ENCODE measurements at places on chromosomes 4 and X.

- no peak for DNase-seq
These were observed 21.4 kb upstream of the NOX1 start for GRCh38 chrX:100895365-100896075.

DNA sequence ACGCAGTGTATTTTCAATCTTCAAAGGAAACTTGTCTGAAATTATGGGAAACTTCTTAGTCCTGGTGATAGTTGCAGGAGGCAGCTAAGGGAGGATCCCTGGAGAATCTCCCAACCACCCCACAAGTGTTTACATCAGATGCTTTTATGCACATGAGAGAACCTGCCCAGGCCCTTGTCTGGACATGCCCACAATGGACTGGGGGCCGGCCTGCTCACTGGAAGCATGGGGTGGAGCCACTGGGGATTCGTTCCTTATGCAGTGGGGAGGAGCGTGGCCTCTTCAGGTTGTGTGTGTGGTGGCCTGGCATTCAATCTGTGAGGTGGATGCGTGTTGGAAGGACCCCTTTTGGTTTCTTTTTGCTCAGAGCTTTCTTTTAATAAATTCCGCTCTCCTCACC is 398.7 kb upstream of the PPP1R2C start:
- no peak for DNase-seq

DNA sequence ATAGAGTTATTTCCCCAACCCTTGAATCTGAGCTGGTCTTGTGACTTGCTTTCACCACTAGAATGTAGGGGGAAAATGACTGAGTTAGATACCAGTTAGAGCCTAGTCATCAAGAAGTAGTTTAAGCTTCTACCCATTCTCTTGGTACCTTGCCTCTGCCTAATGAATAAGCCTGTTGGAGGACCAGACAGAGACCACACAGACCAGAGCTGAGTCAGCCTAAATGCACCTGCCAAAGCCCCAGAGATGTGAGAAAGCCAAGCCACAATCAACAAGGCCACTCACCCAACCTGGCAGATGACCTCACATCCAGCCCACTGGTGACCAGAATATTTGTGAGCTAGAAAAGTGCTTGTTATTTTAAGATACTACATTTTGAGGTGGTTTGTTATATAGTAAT is 85.2 kb upstream of the DCLK2 start:
- DNase-seq: no peak

DNA sequence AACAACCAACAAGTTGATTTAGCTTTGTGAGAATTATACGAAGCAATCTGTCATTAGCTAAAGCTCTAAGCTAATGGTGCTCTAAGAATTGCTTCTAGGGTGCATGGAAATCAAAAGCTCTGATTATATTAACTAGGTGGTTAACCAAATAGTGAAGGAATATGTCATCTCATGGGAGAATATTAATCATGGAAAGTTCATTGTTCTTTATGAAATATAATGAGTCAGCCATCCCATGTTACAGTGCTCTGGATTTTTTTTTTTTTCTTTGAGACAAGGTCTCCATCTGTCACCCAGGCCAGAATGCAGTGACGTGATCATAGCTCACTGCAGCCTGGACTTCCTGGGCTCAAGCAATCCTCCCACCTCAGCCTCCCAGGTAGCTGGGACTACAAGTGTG is 10.5 kb downstream of the DCAF8L2 start:
- no peak for DNase-seq

DNA sequence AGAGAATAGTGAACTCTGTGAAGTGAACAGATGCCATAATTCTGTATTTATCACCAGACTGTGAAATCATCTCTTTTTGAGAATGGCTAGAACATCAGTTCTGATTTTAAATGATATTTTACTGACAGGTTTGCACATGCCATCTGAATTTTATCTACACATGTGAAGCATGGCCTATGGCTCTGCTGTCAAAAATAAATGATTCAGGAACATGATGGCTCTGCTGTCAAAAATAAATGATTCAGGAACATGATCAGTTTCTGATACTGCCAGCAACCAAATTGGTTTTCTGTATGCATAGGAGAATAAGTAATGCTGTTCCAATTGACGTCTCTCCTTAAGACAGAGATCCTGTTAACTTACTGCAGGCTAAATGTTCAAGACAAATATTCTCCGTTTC is 70.6 kb upstream of the TLL1 start:
- no peak for DNase-seq

- no peak for DNase-seq
These were observed 55.9 kb downstream of the TMEM156 start for GRCh38 chr4:38976308-38976707.

GRCh38 chr4:76879731-76880364 is 18.1 kb downstream of the SOWAHB start:
- DNase-seq: no peak

GRCh38 chr4:53012738-53013137 is 150.6 kb downstream of the RASL11B start:
- no peak for DNase-seq

- no peak for DNase-seq
These were observed 113.5 kb upstream of the TMEM164 start for GRCh38 chrX:109889289-109890006.

- no peak for DNase-seq
These were observed 400.0 kb upstream of the LCORL start for GRCh38 chr4:18421519-18421918.

DNA sequence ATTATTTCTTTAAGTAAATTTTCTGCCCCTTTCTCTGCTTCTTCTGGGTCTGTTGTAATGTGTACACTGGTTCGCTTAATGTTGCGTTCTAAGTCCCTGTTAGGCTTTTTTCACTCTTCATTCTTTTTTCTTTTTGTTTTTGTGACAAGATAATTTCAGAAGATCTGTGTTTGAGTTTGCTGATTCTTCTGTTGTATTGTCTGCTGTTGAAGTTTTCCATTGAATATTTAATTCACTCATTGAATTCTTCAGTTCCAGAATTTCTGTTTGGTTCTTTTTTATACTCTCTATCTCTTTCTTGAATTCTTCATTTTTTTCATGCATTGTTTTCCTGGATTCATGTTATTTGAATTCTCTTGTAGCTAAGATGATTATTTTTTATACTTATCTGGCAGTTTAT is 66.3 kb upstream of the NUDT6 start:
- no peak for DNase-seq

DNA sequence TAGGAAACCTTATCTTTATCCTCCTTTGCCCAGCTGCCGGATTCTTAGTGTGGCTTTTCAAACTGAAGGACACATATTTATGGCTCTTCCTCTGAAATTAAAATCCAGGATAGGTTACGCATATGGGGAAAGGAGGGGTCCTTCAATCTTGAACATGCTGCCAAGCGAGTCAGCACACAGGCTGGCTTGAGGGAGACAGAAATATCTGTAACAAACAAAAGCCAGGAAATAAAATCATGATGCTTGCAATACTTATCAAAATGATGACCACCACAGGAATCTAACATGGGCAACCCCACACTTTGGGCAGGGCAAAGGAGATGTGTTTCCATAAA is 196.4 kb upstream of the LDB2 start:
- DNase-seq: no peak

DNA sequence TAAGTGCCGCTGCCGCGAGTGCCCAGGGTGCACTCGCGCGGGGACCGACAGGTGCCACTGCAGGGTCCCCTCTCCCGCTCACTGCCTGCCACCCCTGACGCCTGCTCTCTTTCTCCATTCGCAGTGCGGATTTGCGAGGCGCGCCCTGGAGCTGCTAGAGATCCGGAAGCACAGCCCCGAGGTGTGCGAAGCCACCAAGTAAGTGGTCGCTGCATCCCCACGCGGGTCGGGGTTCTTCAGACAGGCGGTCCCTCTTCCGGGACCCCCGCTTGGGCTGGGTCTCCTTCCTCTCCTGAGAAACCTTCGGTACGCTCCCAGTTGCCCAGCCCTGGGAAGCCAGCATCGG is 547 bp downstream of the GUCY1A1 start:
- no peak for DNase-seq

GRCh38 chrX:28135378-28136047 is 154.3 kb upstream of the DCAF8L1 start:
- DNase-seq: no peak

DNA sequence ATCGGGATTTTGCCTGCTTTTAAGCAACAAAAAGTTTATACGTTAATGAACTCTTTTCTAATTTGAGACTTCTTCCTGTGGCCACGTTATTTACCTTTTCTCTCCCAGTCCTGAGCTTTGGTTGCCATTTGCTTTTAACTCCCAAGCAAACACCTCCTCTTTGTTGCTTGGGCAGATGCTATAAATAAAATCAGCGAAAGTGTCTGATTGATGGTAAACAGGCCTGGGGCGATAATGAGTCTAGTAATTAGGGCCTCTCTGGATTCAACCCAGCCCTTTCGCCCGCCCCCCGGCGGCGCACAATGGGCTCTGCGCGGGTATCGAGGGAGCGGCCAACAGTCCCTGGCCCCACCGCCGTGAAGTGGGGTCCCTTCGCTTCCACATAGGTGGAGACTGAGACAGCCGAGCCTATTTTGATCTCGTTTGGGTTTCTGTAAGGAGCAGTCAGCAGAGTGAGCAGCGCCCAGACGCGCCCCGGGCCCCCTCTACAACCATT is 790 bp downstream of the CLGN start:
- DNase-seq: no peak

DNA sequence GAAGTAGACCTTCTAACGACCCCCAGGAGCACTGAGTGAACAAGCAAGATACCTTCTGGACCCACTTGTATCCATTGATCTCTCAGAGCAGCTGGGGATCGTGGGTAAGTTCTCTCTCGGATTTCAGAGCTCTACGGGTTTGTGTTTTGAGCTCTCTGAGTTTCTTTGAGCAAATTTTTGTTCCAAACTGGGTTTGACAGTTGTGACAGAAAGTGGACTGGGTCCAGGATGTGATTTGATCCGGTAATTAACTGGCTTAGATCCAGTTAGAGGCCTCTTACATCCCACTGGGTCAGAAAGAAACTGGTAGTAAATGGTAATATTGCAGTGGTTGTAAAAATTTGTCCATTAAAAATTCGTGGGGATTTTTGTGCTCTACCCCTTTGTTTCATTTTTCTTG is 459.2 kb downstream of the INPP4B start:
- no peak for DNase-seq

GRCh38 chr4:32429151-32429550 is 1709.0 kb downstream of the PCDH7 start:
- no peak for DNase-seq

DNA sequence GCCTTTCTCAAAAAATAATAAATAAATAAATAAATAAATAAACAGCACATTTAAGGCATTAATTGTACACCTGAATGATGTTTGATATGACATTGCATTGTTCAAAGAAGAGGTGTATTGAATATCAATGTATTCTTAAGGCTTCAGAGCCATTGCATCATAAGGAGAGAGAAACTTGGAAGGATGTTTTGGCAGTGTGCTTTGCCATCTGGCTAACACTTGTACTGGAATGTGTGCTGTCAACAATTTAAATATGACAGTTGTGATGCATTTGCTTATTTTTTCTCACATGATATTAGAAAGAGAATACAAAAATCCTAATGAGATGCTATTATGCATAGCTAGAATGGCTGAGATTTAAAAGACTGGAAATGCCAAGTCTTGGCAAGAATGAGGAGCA is 67.8 kb downstream of the FAM133A start:
- DNase-seq: no peak

DNA sequence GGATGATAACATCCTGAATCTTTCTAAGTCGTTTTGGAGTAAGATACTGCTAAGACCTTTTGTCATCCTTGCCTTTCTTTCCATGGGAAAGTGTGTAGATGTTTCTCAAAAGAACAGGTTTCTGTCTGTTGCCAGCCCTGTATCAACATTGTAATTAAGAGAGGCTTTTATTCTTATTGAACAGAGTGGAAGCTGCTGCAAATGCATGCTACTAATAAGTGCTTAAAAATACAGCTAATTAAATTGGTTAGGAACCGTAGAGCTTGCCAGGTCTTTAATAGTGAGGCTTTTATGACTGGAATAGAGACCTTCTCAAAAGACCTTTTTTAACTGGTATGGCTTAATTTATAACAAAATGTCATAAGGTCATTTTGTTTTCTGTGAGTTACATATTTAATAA is 34.4 kb downstream of the INTU start:
- DNase-seq: no peak

DNA sequence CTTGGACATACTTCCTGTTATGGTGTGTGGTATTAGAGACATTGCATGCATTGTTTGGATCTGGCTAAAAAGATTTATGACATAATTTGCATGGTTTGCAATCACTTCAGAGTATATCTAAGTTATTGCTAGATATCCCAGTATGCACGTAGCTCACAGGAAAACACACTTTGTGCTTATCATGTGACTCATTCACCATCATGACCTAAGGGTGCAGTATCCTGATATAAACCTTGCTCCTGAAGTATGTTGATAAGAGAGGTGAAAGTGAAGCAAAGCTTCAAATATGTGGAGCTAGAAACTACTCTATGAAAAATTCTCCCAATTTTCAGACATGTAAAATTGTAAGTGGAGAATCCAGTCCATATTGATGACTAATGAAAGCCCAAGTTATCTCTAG is 46.9 kb upstream of the GRXCR1 start:
- no peak for DNase-seq

GRCh38 chrX:115895678-115896329 is 274.7 kb upstream of the AGTR2 start:
- DNase-seq: no peak

DNA sequence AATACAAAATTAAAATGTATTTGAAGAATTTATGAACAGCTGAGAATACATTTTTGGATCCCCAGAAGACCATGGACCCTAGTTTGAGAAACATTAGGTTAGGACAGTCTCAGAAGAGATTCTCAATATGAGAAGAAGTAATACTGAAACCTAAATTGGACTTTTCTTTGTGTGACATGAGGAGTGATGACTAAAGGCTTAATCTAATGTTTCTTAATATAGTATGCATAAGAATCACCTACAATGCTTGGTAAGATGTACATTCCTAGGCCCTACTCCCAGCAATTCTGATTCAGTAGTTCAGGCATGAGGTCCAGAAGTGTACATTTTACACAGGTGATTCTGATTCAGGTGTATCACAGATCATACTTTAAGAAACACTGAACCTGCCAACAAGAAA is 31.6 kb upstream of the HUWE1 start:
- no peak for DNase-seq

DNA sequence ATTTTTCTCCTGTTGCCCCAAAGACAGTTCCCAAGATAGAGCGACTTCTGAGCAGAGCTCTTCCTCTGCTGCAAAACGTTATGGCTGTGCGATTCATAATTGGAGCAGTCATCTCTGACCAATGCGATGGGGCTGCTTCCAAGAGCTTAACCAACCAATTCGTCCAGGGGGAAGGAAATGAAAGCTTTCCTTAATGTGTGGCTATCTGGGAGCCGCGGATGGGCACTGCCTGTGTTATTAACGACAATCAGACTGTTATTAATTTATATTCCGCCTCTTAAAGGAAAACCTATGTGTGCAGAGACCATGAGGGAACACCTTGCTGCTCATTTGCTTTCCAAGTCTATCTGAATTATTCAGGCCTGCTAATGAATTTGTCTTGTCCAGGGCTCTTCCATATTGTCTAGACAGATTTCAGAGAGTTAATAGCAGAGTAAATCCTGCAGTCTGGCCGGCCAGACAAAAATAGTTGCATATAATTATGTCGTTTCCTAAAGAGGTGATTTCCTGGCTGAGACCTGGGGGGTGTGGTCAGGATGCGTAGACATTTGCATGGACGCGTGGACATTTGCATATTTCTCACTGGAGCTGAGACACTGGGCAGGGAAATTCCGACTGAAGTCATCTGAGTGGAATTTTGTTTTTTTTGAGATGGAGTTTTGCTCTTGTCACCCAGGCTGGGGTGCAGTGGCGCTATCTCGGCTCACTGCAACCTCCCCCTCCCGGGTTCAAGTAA is 135.4 kb downstream of the HMX1 start:
- no peak for DNase-seq

All from stimulated activated CD8-positive, alpha-beta memory T cell treated with anti-CD3 and anti-CD28 coated beads, Interleukin-15, amount 100 ng/mL, for 4 hours (primary cell).